ENCODE measurements at places on chromosomes 5 and 9.
A peak's percentile ranks its signal among the peaks of the same experiment; 100 is the strongest.

DNA sequence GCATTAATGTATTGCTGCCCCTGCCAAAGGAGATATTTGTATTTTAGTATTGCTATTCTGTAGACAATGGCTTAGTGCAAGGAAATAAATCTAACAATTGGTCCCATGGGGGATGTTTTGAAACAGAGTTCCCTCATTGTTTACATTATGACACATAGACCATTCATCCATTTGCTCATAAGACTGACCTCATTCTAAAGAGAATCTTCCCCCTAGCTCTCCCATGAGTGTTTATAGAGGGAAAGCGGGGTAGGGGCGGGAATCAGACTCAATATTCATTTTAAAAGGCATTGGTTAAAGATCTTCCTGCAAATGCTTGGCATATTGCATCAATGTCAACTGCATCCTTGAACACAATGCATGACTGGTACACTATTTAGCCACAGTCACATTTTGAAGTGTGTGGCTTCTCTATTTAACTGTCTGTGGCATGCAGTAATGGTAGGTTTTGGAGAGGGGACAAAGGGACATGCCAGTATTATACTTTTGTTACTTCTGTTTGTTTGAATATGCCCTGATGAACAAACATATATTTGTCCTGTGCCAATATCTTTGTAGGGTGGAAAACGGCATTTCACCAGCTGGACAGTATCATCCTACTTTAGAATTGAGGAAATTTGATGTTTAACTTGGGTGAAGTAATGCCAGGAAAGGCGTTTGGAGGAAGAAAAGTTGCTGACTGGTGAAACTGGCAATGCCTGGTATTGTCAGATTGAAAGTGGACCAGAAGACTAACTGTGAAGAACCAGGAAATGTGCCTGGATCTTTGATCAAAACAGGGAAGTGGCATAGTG lies 84.1 kb upstream of the MEGF10 start:
- ATAC-seq: no peak

DNA sequence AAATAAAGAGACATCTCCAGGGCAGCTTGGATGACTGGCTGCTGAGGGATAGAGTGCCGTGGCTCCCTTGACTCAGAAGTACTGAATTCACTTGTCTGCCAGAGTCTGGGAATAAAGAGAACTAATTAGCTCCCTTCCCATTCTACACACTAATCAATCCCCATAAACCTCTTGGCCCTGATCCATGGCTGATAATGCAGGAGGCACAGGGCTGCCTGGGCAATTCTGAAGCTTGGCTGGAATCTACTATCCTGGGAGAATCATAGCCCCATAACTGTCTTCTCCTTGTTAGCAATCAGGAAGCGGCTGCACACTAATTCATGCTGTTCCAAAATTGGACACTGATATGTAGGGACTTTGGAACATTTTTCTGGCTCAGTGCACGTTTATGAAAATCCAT lies 197.7 kb downstream of the PTTG1 start:
- no peak for ATAC-seq

GRCh38 chr9:91711755-91712601 lies 238.1 kb downstream of the ROR2 start:
- ATAC-seq: peak; percentile 89

- ATAC-seq: no peak
These were observed 6.6 kb downstream of the ASB6 start for GRCh38 chr9:129635099-129636065.

DNA sequence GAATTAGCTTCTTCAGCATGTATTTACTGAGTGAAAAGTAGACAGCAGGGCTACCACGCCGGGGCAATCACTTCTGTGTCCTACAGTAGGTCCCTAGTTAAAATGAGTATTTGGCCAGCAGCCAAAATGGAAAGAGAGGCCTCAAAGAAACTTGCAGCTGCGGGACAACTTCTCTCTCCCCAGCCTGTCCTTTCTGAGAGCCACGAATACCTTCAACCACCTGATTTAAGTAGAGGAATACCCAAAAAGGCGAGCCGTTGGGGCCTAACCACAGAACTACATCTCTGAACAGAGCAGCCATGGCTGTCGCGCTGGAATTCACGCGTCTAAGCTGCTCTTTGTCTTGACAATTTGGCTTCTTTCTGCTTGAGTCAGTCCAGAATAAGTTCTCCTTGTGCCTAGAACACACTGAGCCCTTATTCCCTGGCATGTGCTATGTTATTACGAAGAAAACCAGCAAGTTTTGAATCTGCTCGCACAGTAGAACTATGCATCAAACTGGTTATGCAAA lies 43.8 kb upstream of the GOLPH3 start:
- no peak for ATAC-seq

- no peak for ATAC-seq
These were observed 17.2 kb downstream of the S100Z start for GRCh38 chr5:76867038-76867437.

DNA sequence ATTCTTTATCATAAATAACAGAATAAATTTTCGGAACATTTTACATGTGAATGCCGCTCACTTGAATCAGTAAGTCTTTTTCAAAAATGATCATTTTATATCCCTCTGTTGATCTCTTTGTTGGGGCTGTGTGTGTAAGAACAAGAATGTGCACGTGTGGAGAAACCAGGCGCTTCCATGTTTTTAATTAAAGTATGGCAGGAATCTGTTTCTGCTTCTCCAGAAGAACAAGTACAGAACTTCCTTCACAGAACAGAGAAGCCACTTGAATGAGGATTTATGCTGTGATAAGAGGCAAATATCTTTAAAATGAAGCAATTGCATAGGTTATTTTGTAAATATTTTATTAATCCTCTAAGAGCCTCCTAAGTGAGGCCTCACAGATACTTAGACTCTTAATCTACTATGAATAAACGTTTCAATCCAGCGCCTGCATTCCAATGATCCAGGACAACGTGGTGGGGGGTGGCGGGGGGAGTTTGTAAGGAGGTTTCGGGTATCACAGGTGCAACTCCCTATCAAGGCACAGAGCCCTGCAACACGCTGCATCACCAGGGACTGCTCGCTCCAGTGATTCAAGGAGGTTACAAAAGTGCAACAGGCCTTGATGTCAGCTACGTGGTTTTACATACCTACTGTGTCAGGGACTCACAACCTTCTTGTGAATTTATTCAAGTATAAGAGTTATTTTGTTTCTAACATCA lies 409.2 kb downstream of the BNC2 start:
- ATAC-seq: no peak

DNA sequence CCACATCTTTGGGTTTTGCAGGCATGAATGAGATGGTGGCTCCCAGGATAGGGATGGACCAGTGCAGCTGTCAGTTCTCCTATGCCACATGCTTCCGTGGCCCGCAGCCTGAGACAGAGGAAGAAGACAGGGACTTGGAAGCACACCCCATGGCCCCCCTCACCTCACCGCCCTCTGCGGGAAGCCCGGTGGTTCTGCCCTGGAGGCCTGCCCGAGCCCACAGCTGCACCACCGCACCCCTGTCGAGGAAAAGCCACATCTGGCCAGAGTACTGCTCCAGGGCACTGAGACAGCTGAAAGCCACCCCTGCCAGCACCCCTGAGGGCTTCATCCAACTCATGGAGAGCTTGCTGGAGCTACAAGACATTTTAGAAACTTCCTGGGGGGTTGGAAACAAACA lies 7.6 kb upstream of the TRMT10B start:
- no peak for ATAC-seq

DNA sequence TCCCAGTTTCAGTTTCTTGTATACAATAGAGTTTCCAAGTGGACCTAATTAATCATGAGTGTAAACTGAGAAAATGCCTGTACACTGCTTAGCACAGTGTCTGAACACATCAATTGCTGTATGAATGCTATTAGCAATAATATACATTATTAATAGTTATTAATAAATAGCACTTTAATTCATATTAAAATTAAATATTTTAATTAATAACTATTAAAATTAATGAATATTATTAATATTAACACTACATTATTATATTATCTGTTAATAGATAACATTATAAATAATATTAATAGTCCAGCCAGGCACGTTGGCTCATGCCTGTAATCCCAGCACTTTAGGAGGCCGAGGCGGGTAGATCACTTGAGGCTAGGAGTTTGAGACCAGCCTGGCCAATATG lies 244.9 kb upstream of the ANKRD55 start:
- ATAC-seq: no peak

DNA sequence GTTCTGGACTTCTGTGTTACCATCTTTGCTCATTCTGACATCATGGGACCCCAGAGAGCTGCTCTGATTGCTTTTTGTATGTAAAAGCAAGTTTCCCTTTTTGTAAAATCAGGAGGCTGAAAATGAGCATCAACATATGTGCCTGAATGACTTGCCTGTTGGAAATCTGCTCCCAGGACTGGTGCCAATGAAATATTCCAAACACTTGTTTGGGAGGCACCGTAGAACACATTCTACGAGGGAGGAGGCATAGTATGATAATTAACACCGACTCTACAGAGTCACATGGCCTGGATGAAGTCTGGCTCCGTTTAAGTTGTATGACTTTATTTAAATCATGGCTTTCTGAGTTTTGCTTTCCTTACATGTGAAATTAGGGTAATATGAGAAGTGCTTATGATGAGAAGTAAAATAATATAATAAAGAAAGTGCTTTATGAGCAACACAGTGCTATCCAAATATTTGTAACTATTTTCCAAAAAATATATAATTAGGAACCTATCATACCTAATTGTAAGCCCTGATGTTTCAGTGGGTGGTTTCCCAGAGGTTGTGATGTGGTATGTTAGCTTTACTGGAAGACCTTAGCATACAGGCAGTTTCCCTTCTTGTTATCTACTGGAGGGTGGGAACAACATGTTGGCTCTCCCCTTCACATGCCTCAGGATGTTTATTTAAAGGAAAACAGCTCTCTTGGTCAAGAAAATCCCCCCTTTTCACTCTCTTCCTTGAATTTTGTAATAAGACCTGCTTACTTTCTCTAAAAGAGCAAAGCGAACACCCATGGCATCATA lies 238.1 kb downstream of the FBXL7 start:
- ATAC-seq: no peak

GRCh38 chr9:115597330-115597895 lies 479.5 kb upstream of the TNC start:
- ATAC-seq: no peak

- no peak for ATAC-seq
These were observed 366.4 kb upstream of the FTMT start for GRCh38 chr5:121485281-121485680.

DNA sequence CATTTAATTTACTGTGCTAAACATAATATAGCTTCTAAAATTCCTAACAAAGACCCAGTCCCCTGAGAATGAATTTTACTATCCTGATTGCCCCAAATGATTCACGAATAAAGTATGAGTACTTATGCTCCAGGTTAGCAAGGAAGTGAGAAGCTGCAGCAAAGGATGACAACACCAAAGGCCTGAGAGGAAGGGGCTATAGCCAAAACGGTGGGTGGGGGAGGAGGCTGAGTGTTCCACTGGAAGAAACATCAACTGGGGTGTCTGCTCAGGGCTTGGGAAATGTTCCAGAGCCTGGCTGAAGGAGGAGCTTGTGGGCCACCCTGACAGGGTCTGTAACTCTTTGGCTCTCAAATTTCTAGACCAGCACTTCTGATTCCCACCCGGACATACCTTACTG lies 157.3 kb downstream of the ADAMTS12 start:
- ATAC-seq: no peak

DNA sequence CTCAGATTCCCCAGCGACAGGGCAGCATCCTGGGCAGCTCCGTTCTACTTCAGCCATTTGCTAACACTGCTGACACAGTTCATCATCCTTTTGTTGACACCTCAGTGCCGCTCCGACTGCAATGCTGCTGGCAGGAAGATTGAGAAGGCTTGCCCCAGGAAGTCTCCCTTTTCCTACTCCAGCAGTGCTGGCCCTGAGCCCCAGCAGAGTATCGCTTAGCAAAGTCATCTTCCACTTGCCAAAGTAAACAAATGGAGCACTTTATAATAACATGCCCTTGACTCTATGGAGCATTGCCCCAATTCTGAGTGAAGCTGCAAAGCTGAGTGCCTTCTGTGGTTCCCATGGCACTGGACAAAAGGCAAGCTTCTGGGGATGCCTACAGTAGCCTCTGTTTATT lies 32.2 kb downstream of the PRLR start:
- ATAC-seq: no peak

DNA sequence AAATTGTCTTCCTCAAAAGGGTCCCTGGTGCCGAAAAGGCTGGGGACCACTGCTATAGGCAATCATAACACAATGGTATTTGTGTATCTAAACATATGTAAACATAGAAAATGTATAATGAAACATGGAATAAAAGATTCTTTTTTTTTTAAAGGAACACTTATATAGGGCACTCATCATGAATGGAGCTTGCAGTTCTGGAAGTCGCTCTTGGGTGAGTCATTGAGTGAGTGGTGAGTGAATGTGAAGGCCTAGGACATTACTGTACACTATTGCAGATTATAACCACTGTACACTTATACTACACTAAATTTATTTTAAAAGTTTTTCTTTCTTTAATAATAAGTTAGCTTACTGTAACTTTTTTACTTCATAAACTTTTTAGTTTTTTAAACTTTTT lies 176.4 kb downstream of the ARRDC3 start:
- no peak for ATAC-seq

DNA sequence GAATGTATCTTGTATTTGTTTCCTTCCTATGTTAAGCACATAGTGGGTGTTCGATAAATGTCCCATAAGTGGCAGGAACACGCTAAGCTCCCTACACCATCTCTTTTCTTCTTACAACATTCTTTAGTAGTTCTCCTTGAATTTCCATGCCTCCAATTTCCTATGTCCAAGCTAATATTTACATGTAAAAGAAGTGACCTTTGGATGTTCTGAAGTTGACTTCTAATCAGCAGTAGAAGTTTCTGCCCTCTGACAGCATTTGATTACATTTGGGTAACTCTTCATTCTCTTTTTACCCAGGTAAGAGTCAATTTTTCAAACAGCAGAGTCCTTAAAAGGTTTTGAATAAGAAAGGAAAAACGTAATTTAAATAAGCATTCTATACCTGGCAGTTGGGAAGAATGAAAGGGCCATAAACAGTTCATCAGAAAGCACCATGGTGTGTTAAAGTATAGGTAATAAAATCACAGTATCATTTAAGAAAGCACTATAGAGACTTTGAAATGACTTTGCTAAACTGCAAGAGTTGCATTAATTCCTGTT lies 78.9 kb downstream of the TRPM3 start:
- ATAC-seq: no peak

DNA sequence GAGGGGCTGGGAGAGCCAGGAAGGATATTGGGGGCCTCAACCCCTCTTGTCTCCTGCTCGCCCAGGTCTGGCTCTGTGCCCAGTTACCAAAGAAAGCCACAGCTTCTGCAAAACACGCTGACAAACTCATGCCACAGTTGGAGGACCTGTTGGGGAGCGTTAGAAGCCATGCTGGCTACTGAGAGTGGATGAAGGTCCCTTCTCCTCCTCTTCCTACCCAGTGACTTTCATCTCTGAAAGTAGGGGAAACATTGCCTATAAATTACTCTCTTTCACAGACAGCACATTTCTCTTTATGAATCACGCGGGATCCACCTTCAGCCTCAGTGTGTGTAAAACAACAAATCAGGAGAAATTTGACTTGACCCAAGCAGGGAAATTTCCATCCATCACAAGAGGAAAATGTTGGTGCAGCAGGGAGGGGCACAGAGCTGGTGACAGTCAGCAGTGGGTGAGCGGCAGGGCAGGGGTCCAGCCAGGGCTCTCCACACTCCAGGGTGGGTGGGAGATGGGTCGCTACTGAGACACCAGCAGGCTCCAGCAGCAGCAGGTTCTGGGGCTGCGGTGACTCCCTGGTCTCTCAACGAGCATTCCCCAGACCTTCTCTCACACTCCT lies 181.9 kb downstream of the FGF18 start:
- no peak for ATAC-seq

GRCh38 chr9:133679056-133679455 lies 42.9 kb downstream of the DBH start:
- ATAC-seq: no peak

GRCh38 chr5:154264549-154265196 lies 74.1 kb downstream of the GALNT10 start:
- no peak for ATAC-seq

GRCh38 chr9:133347515-133347984 lies 381 bp downstream of the MED22 start:
- ATAC-seq: peak; percentile 30
